ENCODE measurements at places on chromosomes 4 and X.
A peak's percentile ranks its signal among the peaks of the same experiment; 100 is the strongest.

DNA sequence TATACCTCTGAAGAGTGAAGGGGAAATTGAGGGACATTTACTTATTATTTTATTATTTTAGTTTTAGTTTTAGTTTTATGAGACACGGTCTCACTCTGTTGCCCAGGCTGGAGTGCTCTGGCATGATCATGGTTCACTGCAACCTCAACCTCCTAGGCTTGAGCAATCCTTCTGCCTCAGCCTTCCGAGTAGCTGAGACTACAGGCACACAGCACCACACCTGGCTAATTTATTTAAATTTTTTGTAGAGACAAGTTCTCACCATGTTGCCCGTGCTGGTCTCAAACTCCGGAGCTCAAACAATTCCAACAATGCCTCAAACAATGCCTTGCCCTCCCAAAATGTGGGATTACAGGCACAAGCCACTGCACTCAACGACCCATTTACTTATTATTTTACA lies 68.4 kb upstream of the BMP2K start:
- no peak for DNase-seq

DNA sequence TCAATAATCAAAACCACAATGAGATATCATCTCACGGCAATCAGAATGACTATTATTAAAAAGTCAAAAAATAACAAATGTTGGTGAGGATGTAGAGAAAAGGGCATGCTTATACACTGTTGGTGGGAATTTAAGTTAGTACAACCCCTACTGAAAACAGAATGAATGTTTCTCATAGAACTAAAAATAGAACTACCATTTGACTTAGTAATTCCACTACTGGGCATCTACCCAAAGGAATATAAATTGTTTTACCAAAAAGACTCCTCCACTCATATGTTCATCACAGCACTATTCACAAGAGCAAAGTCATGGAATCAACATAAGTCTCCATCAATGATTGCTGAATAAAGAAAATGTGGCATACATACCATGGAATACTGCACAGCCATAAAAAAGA lies 278.1 kb upstream of the ARSJ start:
- DNase-seq = no peak

GRCh38 chr4:125313497-125313896 lies 1.3 kb upstream of the FAT4 start:
- peak; percentile 52 for DNase-seq

DNA sequence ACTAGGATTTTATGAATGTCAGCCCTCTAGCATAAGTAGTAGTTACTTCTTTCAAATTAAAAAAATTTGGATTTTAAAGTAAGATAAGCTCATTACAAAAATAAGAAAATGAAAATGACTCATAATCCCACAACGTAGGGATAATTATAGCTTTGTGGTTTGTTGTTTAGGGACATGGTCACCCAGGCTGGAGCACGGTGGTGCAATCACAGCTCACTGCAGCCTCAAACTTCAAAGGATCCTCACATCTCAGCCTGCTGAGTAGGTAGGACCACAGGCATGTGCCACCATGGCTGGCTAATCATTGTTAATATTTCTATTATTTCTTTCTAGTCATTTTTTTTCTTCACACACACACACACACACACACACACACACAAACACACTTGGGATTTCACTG lies 57.6 kb downstream of the PLAC1 start:
- no peak for DNase-seq

- no peak for DNase-seq
These were observed 411.9 kb upstream of the ACTRT1 start for GRCh38 chrX:128464116-128464515.

GRCh38 chr4:128527351-128527750 lies 239.7 kb upstream of the PGRMC2 start:
- DNase-seq = no peak

DNA sequence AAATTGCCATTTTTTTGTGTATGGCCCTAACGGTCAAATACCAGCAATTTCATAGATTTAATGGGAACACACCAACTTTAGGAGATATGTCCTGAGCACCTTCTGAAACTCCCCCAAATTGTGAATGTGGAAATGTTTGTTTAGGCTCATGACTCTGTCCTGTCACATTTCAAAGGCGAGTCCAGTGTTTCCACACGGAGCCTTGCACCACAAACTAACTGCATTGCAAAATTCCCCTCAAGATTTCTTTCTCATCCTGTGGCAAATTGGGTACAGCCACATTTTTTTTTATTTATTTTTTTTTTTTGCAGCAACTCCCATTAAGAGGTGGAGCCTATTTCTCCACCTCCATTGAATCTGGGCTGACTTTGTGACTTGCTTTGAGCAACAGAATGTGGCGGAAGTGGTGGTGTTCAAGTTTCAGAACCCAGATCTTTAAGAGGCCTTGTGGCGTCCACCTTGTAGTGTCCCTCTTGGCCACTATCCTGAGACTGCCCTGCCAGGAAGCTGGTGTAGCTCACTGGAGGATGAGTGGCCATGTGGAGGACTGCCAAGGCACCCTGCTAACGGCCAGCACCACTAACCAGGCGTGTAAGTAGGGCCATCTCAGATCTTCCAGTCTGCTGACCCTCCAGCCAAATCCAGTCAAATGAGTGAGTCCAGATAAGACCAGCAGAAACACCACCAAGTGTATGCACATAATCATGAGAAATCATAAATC lies 172.4 kb upstream of the SCML1 start:
- no peak for DNase-seq

- no peak for DNase-seq
These were observed 15.4 kb downstream of the ANXA3 start for GRCh38 chr4:78566834-78567499.

- DNase-seq = no peak
These were observed 40.4 kb downstream of the USP11 start for GRCh38 chrX:47273011-47273730.

DNA sequence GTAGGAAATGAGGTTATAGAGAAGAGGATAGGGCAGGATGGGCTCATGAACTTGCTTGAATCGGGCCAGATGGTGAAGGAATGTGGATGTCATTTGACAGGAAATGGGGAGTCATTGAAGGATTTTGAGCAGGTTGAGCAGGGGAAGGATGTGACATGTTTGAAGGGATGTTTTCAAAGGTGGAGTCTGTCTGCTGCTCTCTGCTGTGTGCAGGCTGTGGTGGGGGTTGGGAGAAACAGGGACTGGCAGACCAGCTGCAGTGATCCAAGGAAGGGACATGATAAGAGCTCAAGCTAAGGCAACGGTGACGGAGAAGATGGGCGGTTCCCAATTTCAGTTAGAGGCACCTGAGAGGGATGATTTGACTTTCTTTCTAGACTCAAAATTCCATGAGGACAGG lies 14.0 kb upstream of the XPNPEP2 start:
- DNase-seq = no peak
